ENCODE measurements at places on chromosomes 16 and 17. TPM values are rescaled to one million over a fixed set of nuclear protein-coding genes. Genes with fewer than 3 reads are reported as not detected.

- no peak for DNase-seq
Observed at GRCh38 chr17:82957961-82958561, 118.2 kb upstream of the ZNF750 start.

DNA sequence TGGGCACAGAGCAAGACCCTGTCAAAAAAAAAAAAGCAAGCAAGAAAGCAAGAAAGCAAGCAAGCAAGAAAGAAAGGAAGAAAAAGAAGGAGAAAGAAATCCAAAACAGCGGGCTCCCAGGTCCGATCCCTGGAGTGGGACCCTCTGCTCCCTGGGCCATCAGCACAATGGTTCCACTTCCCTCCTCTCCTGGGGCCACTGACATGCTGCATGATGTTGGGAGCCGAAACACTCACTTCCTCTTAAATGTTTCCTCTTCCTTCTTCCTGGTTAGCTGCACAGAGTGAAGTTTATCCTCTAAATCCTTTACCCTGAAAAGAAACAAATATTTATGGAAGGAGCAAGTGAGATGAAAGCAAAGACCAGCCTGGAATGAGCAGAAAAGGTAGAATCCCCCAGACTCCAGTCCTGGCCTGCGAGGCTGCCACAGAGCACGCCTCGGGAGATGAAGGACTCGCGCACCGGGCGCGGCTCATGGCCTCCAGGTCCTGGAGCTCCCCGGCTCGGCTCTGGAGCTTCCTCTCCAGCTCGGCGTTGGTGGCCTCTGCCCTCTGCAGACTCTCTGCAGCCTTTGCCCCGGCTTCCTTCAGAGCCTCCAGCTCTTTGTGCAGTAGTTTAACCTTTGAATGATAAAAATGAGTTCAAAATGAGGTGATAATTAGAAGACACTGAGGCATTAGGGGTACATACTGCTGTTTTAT, 19.0 kb downstream of the CCDC57 start:
- no peak for DNase-seq

DNA sequence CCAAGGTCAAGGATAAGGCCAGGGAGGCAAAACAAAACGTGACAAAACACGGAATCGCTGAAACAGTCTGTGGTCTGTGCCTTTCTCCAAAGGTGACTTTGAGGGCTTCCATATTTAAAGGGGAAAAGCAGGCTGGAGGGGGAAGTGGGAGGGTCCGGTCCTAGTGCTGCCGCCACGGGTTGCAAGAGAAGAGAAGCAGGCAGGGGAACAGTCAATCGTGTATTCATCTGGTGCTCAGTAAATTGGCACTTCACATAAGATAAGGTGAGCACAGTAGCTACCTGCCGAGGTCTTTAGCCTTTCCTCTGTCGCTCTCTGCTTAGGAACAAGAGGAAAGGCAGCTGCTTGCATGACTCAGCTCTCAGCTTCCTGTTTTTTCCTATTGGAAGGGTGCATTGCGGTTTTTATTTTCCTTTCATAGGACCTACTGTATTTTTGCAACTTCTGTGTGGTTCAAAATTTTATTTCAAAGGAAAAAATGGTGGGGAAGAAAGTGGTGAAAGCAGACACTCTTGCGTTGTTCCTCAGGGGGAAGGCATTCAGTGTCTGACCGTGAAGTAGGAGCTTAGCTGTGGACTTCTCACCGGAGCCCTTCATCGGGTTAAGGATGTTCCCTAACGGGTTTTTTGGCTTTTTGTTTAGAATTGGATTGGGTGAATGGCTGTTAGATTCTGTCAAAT, 7.1 kb upstream of the LGALS3BP start:
- DNase-seq, result peak; percentile 15

GRCh38 chr17:27621536-27621935, 9.5 kb upstream of the LGALS9 start:
- DNase-seq, result no peak

DNA sequence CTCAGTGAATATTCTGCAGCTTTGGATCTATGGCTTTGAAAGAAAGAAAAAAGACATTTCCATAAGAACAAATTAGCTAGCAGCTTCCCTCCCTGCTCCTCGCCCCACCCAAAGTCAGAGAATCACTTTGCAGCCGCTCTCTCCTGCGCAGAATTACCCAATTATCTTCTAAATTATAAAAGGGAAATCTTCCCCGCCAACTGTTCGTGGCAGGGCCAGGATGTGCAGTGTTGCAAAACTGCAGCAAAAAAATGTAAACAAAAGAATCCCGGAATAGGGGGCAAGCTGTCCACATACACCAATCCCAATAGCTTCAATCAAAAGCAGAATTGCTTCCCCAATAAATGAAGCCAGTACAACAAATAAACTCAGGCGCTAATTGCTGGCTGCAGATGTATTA, 510.6 kb downstream of the RBFOX1 start:
- DNase-seq, result no peak

DNA sequence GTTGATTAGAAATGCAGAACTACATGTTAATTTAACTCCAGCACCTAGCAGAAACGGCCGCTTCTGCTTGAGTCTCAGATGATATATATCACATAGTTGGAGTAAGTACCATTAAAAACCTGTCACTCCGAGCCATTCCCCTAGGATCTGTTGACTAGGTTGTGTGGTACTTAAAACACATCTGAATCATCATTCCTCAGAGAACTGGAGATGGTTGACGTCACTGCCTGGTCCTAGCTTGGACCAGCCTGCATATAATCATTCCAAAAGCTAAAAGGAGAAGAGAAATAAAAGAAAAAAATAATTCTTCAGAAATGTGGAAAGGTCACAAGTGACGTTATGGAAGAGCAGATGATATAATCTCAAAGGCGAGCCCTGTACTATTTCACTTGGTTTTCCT, 31.3 kb upstream of the RASL10B start:
- DNase-seq, result no peak

DNA sequence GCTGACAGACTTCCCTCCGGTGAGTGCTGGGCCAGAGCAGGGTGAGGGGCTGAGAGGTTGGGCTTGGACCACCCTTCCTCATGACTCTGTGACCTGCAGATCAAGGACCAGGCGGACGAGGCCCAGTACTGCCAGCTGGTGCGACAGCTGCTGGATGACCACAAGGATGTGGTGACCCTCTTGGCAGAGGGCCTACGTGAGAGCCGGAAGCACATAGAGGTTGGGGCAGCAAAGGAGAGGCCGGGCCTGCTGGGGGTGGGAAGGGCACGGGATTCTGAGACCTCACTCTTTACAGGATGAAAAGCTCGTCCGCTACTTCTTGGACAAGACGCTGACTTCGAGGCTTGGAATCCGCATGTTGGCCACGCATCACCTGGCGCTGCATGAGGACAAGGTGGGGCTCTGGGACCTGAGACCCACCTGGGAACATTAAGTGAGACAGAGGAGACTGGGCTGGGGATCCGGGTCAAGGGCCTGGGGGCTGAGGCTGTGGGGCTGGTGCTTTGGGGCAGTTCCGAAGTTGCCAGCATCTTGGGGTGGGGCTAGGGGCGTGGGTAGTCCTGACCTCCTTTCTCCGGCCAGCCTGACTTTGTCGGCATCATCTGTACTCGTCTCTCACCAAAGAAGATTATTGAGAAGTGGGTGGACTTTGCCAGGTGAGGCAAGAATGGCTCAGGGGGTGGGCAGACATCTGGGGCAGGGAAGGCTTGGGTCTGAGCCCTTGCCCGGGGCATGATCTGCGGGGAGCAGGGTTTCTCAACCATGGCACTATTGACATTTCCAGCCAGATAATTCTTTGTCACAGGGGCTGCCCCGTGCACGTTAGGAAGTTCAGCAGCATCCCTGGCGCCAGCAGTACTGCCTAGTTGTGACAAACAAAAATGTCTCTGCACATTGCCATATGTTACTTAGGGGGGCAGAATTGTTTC, 2.2 kb downstream of the BCKDK start:
- DNase-seq, result no peak

GRCh38 chr16:14360326-14361037, 269.6 kb downstream of the PARN start:
- no peak for DNase-seq

DNA sequence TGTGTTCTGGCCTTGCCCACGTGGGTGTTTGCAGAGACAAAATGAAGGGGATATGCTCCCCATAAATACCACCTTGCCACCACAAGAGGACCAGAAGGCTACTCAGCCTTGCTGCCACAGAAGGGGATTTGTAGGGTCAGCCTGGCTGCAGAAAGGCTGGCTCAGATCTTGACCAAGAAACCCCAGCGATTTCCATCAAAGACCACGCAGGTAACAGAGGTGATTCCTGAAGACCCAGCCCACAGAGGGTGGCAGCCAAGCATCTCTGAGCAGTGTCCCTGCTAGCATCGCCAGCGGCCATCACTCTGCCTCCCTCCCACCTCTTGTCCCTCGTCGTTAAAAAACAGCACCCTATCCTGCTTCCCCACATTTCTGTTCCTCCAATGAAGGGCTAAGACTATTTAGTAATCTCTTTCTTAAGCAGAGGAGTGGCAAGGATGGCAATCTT, 54.9 kb downstream of the BEAN1 start:
- DNase-seq, result no peak

DNA sequence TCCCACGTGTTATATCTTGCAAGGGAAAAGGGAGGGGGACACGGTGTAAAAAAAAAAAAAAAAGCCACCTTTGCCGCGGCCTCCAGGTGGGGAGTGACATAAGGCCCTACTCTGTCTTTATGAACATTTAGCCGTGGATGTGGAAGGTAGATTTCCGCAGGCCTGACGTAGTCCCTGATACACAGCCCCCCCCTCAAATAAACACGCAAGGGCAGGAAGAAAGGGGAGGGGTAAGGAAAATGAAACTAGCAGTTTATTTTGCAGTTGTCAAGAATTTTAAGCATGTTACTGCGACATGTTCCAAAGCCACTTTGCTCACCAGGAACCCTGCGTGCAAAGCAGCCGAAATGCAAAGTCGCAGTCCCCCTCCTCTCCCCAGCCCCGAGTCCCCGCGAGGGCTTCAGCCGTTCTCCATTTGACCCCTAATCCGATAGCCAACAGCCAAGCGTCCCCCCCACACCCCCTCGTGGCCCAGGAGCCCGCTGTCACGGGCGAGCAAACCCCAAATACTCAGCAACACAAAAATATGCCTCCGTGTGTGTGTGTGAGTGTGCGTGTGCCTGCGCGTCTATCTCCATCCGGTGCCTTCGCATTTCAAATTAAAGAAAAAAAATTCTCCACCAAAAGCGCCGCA, 1.2 kb downstream of the CBX4 start:
- peak; percentile 55 for DNase-seq

The SDK2 gene
- total RNA-seq, result 0.52 TPM

The ZFHX3 gene
- total RNA-seq, result 16.8 TPM

The KRTAP2-1 gene
- not detected for total RNA-seq

Measured in adrenal gland (tissue), 19 donors.